CD4-positive, alpha-beta memory T cell (primary cell): ENCODE measurements at places on chromosomes 6 and 20.
A peak's percentile ranks its signal among the peaks of the same experiment; 100 is the strongest.

- no peak for DNase-seq
Observed at GRCh38 chr20:5400164-5400762, 83.5 kb upstream of the PROKR2 start.

- no peak for DNase-seq
Observed at GRCh38 chr20:42350521-42350920, 732.3 kb upstream of the CHD6 start.

GRCh38 chr6:141956868-141957267 is 175.9 kb upstream of the GJE1 start:
- DNase-seq: no peak

- DNase-seq: no peak
Observed at GRCh38 chr6:79895382-79896074, 51.8 kb downstream of the ELOVL4 start.

GRCh38 chr20:62925420-62926228 is 681 bp downstream of the DIDO1 start:
- peak; percentile 47 for DNase-seq

DNA sequence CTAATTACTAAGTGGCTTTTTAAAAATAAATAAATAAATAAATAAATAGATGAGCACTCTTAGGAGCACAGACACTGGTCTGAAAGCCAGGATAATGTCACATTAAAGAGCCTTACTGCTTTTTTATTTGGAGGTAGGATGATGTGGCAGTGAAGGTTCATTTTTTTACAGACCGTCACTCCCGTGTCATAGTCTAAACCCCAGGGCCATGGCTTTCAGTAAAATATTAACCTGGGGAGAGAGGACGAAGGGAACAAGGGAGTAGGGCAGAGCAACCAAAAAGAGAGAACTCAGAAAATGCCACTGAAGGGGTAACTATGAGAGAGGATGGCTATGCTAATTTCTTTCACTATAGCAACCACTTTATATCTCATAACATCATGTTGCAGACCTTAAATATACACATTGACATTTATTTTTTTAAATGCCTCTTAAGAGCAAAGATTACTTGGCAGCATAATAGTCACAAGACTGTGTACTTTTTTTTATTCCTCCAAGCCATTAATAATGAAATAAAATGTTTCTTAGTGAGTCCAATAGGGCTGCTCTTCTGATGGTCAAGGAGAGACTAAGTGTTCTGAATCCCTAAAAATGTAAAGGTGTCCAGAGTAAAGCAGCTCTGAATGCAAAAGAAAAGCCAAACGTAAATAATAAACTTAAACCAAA is 100.9 kb upstream of the SIM1 start:
- no peak for DNase-seq

GRCh38 chr6:44264154-44265006 is 971 bp downstream of the NFKBIE start:
- DNase-seq: no peak

GRCh38 chr6:151452750-151453427 is 963 bp upstream of the RMND1 start:
- no peak for DNase-seq

- no peak for DNase-seq
Observed at GRCh38 chr20:31907046-31907445, 36.6 kb downstream of the TTLL9 start.

DNA sequence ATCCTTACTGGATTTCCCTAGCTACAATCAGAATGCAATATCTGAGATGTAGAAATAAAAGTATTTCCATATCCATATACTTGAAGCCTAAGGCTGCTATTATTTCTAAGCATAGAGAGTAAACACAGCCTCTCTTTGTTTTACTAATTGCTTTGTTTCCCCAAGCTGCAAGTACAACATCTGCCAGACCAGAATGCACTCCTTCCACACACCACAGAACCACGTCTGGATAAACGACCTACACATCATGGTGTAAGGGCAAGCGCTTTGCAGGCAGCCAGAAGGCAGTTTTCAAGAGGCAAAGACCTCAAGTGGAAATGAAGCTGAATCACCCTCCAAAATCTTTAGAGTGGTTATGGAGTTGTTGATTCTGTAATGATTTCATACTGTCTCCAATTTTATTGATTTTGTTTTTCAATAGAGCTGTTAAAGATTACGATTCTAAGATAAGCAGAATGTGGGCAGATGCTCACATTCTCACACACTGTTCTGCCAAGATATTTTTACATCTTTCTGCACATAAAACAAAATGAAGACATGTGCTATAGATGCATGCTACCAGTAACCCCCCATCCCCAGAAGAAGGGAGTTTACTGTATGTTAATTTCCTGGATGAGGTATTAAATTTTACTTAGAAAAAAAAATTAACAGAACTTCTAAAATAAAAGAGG is 88.8 kb downstream of the THEMIS start:
- DNase-seq: no peak

GRCh38 chr6:10237298-10238038 is 177.4 kb downstream of the TFAP2A start:
- DNase-seq: no peak

- DNase-seq: peak; percentile 72
Observed at GRCh38 chr6:85643537-85644278, 1.0 kb upstream of the SYNCRIP start.

- DNase-seq: peak; percentile 69
Observed at GRCh38 chr20:62791301-62792181, 4.7 kb upstream of the MRGBP start.

- DNase-seq: no peak
Observed at GRCh38 chr20:23868321-23868720, 11.2 kb downstream of the CST5 start.

DNA sequence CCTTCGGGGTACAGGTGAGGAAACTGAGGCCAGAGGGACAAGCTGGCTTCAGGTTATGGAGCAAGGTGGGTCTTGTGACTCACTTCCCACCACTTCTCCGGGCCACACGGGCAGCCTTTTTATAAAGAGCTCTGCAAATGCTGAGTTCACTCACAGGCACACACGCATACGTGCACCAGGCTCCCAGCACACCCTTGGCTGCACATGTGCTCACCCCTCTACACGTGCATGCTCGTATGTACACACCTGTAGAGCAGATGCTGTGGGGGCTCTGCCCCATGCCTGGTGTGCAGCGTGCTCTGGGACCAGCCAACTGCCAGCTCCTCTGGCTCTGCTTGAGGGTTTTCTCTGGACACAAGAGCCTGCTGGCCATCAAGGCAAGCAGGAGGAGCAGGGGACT is 29.1 kb downstream of the VSTM2L start:
- DNase-seq: no peak

DNA sequence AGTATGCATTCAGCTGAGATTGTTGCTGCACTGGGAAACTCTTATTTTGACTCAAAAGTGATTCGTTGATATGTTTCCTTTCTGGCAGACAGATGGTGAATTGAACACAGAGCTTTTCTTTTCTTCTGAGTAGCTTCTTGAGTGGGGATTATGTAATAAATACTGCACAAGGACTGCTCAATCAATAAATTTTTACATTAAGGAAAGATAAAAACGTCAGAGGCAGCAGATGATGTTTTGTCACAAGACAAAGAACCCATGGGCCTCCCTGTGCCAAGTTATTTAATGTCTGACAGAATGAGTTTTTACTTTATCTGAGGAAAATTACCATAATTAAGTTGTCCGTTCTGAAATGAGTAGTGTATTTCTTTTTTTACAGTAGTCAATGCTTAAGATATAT is 460.3 kb downstream of the UTRN start:
- DNase-seq: no peak

GRCh38 chr6:98358173-98358572 is 476.2 kb upstream of the POU3F2 start:
- no peak for DNase-seq

GRCh38 chr6:19876672-19877071 is 39.5 kb downstream of the ID4 start:
- no peak for DNase-seq

- DNase-seq: no peak
Observed at GRCh38 chr6:134911547-134911946, 38.4 kb downstream of the ALDH8A1 start.

DNA sequence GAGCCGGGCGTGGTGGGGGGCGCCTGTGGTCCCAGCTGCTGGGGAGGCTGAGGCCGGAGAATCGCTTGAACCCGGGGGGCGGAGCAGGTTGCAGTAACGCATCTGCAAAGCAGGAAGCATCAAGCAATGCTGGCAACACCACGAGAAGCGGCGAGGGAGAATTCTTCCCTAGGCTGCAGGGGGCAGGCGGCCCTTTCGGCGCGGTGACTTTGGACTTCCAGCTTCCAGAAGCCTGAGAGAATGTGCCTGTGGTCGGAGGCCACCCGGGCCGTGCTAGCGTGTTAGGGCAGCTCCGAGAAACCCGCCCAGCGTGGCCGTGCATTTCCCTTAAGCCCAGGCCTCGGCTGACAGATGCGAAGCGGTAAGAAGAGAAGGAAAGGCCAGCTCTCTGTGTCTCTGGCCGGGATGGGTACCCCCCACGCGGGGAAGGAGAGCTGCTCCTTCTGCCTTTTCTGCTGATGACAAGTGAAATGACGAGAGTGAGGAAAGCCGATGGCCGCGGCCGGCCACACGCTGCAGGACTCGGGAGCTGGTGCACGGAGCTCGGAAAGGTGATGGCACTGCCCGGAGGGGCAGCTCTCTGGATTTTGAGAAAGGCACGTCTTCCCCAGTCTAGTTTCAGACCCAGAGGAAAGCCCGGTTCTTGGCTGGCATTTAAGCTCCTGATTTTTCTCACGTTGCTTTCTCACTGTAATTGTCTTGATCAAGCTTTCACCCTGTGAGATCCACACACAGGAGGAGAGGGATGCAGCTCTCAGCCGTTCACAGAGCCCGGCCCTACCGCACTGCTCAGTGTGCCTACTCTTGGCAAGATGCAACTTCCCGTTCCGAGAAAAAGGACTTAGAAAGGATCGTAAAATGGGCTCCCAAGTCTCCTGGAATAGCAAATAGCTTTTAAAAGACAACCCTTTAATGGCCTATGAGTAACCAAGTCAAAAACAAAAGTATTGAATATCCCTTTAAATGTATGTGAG is 68.3 kb upstream of the EXOC2 start:
- no peak for DNase-seq

DNA sequence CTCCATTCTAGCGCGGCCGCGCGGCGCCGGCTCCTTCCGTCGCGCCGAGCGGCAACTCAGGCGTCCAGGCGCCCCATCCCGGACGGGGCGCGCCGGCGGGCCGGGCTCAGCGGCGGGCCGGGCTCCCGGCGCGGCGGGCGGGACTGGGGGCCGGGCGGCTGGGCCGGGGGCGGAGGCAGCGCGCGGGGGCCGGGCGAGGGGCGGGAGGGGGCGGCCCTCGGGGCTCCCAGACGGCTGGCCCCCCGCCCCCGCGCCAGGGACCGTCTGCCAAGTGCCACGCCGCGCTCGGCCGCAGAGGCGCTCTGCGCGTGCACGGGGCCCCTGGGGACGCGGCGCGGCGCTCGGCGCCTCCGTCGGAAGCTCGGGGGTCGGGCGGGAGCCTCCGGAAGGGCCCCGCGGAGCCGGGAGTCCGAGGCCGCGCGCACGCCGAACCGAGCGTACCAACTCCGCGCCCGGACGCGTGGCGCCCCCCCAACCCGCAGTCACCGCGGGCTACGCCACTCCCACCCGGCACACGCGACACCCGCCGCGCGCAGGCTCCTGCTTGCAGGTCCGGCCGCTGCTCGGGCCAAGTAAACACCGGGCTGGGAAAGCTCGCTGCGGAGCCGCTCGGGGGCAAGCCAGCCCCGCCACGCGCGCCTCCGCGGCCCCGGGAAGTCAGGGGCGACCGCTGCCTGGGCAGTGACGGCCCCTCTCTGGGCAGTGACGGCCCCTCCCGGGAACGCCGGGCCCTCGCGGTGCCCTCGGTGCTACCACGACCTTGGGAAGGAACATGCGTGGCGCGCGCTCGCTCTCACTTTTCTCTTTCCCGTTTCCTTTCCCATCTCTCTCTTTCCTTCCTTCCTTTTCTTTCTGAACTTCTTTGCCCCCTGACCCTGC is at the start of gene PREX1:
Gene PREX1 (minus strand): TSS at position 145 of the 879 bp plus-strand sequence. CDS start 139 bp downstream, at position 6.
- DNase-seq: peak; percentile 89

DNA sequence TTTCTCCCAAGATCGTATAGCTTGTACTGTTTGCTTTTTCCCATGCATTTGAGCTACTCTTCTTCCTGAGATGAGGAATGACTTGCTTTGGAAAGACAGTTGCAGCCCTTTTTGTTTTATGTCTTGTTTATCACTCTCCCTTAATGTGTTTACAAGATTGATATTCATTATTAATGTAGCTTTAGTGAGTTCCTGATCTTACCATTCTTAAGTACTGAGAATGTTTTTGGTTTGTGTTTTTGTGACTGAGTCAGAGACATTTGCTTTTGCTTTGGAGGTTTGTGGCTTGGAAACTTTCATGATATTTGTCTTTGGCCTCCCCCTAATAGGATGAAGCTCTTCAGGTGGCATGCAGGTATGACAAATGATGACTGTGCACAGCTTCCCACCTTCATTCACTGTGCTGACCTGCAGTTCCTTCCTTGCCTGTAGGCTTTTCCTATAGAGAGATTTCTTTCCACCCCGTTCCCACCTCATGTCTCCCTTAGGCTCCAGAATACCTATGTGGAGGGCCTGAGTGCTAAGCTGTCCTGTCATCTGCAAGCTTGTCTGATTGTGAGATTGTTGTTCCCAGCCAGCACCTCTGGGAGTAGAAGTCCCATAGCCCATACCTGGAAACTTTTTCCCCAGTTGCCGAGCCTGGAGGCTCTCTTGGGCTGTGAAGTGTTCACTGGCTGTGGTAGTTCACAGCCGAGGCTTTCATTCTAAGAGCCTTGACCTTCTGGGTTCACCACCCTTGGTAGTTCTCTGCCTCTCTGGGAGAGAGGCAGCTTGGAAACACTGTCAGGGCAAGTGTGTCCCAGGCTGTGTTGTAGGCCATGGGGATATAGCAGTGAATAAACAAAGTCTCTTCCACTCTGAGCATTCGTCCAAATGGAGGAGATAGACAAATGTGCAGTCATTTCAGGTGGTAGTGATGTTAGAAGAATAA is 27.1 kb downstream of the CDS2 start:
- no peak for DNase-seq

GRCh38 chr6:117795234-117795633 is 111.8 kb upstream of the SLC35F1 start:
- no peak for DNase-seq

DNA sequence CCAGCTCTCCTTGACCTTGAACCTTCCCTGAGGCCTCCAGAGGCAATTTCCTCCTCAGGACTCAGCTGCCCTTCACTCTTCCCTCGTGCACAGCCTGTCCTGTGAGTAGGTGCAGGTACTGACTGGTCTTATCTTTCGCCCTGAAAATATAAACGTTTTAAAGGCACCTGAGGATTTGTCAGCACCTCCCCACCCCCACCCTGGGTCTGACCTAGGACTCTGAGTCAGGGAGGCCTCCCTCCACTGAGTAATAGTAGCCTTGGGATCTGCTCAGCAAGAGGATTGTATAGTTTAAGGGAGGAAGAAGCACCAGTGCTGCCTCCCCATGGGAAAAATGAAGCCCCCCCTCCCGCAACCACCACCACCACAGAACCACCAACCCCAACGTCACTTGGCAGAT is 54.6 kb downstream of the PPARD start:
- DNase-seq: no peak

GRCh38 chr6:91278416-91278815 is 691.5 kb upstream of the MAP3K7 start:
- no peak for DNase-seq
